ENCODE measurements at places on chromosomes 5 and 9.
A peak's percentile ranks its signal among the peaks of the same experiment; 100 is the strongest.

DNA sequence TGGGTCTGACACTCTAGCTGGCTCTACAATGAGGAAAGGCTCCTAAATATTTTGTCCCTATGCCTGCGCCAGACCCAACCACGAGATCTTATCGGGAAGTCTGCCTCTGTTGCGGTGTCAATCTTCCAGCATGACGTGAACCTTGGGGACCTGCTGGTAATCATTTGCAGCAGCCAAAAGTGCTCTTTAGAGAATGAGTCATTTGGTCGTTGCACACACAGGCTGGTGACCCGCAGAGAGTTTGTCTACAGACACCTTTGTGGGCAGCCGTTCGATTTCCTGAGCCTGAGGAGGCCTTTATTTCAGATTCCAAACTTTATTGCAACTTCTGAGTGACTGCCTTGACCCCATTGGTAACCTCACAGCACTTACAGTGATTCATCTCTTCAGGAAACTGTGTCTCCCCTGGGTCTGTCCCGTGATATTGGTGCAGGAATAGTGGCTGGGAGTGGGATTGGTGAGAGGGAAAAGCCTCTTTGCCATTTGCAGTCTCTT, 326.1 kb downstream of the NSG2 start:
- no peak for DNase-seq

DNA sequence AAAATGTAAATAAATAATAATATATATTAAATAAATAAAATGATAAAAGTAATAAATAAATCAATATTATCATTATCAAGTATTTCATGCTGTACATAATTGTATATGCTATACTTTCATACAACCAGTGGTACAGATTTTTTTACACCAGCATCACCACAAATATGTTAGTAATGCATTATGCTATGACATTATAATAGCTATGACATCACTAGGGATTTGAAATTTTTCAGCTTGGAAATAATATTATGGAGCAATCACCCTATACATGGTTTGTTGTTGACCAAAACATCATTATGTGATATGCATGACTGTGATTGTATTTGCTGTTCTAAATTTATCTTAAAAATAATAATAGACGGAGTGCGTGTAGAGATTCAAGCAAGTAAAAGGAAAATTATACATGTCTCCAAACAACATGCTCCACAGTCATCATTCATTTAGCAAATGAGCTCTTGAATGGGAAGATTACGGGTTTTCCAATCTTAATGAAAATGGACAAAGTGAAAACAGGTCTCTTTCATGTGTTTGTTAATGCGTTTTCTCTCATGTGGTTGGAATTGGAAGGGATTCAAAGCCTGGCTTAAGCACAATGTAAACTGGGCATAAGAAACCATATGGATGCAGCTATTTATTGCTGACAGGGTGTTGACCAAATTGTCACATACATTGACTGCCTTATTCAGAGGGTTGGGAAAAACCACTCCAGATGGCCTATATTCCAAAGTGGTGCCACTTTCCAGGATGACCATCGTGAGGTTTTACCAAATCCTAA, 643.0 kb upstream of the RGMB start:
- no peak for DNase-seq

- peak; percentile 78 for DNase-seq
Observed at GRCh38 chr5:169637085-169637548, at the start of gene DOCK2. DOCK2 (plus strand) TSS chr5:169637275; CDS start chr5:169637327, 52 bp downstream.

DNA sequence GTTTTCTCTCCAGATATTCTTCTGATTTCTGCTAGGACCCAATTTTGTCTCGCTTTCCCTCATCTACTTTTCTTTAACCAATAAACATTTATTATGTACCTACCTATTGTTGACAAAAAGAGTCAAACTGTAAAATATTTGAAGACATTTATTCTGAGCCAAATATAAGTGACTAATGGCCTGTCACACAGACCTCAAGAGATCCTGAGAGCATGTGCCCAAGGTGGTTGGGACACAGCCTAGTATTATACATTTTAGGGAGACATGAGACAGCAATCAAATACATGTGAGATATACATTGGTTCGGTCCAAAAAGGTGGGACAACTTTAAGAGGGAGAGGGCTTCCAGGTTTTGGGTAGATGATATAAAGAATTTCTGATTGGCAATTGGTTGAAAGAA, 191.8 kb downstream of the NXNL2 start:
- no peak for DNase-seq

DNA sequence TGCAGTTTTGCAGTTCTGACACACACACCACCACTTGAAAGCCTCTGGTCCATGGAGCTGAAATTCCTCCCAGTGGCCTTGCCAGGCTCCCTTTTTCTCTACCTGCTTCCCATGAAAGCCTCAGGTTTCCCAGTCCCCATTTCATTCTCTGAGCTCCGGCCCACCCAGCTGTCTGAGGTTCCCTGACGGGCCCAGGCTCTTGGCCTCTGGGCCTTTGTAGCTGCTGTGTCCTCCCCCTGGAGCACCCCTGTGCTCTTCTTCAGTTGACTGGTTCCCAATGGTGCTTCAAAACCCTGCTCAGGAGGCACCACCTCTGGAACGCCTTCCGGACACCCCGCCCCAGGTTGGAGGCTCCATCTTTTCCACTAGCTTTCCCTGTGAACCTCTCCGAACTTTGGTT, 155.9 kb upstream of the SHB start:
- no peak for DNase-seq

- peak; percentile 22 for DNase-seq
Observed at GRCh38 chr5:68239487-68239886, 23.9 kb downstream of the PIK3R1 start.

DNA sequence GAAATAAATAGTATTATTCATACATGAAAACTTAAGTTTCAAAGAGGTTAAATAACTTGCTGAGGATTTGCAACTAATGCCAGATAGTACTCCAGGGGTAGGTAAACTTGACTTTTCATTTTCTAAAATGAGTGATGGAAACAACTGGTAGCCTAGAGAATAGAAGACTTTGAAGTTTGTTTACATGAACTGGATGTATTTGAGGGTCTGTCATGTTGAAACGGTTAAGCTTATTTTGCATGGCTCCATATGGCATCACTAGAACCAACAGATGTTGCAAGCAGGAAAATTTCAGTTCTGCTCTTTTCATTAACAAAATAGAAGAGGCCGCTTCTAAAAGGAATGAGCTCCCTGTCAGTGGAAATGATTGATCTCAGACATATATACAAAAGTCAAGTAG, 105.1 kb upstream of the SGCD start:
- no peak for DNase-seq

- no peak for DNase-seq
Observed at GRCh38 chr5:14405267-14405666, 176.3 kb upstream of the OTULINL start.

GRCh38 chr5:57338068-57338867, 144.3 kb downstream of the ACTBL2 start:
- no peak for DNase-seq

GRCh38 chr5:141493500-141494422, 4.9 kb downstream of the PCDHGC5 start:
- DNase-seq, result no peak

DNA sequence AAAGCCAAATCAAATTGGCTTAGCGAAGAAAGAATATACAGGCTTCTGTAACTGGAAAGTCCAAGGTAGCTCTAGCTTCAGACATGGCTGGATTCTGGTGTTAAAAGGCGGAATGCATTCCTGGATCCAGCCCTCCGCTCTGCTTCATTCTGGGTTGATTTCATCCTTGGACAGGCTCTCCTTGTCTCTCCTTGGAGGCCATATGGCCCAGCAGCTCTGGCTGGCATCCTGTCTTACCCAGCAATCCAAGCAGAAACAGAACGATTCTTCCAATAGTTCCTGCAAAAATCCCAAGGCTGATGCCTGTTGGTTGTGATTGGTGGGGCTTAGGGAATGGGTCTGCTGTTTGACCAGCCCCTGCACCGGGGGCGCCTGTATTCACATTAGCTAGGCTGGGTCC, 37.0 kb upstream of the SAP30L start:
- DNase-seq, result no peak

DNA sequence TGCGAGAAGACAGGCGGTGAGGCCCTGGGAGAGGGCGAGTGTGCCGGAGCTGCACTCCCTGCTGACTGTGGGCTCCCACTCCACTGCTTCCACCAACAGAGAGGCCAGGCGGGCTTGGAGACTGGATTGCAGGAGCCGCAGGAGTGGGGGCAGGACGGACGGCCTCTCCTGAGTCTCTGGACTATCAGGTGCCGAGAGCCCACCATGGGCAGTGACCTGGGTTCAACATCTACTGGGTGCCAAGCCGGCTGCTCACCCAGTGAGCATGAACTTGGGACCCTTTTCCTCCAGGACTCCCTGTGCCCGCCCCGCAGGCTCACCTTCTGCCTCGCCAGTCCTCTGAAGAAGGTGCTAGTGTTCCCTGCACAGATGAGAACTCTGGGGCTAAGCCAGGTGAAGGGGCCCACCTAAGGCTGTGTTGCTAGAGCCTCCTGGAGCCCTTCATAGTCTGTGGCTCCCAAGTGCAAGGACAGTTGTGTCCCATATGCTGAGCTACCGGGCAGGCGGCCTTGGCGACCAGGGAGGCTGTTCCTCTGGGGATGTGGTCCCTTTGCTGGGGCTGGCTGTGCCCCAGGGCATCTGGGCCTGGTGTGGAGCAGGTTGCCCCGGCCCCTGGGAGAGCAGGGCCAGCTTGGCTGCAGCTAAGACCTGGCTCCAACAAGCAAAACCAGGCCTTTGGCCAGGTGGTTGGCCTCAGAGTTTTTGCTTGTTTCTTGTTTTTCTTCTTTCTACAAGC, 77.7 kb upstream of the PHYKPL start:
- no peak for DNase-seq

GRCh38 chr5:164741376-164741775, 1236.0 kb downstream of the MAT2B start:
- DNase-seq, result no peak

- no peak for DNase-seq
Observed at GRCh38 chr9:87512311-87512710, 14.6 kb downstream of the DAPK1 start.

DNA sequence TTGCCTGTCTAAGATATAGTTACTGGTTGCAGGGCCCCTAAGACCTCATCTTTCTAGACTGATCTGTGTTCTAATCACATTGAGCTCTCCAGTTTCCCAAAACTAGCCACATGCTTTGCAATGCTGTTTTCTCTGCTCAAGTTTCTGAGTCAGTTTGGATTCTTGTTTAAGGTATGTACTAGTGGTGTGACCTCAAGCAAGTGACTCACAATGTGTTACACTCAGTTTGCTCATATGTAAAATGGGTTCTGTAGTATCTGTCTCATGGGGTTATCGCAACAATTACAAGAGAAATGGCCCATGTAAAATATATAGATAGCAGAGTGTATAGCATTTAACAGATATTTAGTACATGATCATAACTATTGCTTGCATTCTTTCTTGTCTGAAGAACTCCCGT, 153.1 kb upstream of the ELL2 start:
- DNase-seq, result no peak

DNA sequence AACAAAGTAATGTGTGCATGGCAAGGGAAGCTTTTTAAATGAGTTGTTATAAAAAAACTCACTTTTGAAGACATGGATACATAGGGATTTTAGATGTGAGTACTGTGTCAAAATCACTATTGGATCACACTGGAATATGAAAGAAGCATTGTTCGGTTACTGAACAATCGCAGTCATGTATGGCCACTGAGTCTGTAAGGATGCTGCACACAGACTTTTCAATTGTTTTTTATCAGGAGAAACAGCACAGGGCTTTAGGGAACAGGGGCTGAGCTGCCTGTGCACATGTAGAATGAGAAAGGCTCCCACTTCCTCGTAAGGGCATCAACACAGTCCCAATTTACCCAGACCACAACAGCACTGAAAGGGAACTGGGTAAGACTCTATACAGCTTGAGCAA, 1333.9 kb upstream of the DMAC1 start:
- no peak for DNase-seq

DNA sequence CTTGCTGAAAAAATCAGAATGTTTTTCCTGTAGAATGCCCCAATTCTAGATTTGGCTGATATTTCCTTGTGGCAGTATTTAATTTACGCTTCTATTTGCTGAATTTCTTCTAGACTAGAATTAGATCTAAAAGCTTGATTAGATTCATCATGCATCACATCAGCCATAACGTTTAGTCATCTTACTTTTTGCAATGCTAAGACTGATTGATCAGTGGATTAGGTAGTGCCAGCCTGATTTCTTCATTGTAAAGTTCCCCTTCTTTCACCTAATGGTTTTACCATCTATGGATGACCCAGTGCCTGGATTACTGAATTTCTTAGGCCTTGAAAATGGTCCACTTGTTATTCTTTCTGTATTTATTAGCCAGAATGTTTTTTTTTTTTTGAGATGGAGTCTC, 83.9 kb downstream of the PBX3 start:
- no peak for DNase-seq

- no peak for DNase-seq
Observed at GRCh38 chr9:120442308-120442995, 137.5 kb downstream of the CDK5RAP2 start.

GRCh38 chr5:165161204-165161603, 1655.8 kb downstream of the MAT2B start:
- DNase-seq, result no peak
